ENCODE measurements at places on chromosomes 4 and X. TPM values are rescaled to one million over a fixed set of nuclear protein-coding genes. Genes with fewer than 3 reads are reported as not detected.

- no peak for DNase-seq
- H3K4me1 ChIP-seq, result no peaks in the 10 kb centered on the region
- no peak overlapping the region for H3K27ac ChIP-seq
- peaks cover 11% of the 10 kb centered on the region for H3K36me3 ChIP-seq
- no peaks in the 10 kb centered on the region for H3K27me3 ChIP-seq
Measured at GRCh38 chr4:101031971-101032370, 315.4 kb downstream of the PPP3CA start.

GRCh38 chr4:47334652-47335051 lies 128.8 kb downstream of the COMMD8 start:
- no peaks in the 10 kb centered on the region for H3K4me1 ChIP-seq
- no peaks in the 10 kb centered on the region for H3K36me3 ChIP-seq
- no peak for DNase-seq
- H3K4me3 ChIP-seq, result no peak overlapping the region

DNA sequence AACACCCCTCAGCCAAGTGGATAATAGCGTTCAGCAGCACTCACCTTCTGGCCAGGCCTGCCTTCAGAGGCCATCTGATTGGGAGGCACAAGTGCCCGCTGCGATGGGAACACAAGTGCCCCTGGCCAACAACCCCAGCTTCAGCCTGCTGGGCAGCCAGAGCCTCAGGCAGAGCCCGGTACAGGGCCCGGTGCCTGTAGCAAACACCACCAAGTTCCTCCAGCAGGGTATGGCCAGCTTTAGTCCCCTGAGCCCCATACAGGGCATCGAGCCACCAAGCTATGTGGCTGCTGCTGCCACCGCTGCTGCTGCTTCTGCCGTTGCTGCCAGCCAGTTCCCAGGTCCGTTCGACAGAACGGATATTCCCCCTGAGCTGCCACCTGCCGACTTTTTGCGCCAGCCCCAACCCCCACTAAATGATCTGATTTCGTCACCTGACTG lies 55.9 kb upstream of the MTM1 start:
- H3K27ac ChIP-seq, result peak overlapping the region; percentile 55
- H3K4me3 ChIP-seq, result no peak overlapping the region
- no peak for DNase-seq
- H3K27me3 ChIP-seq, result no peaks in the 10 kb centered on the region

DNA sequence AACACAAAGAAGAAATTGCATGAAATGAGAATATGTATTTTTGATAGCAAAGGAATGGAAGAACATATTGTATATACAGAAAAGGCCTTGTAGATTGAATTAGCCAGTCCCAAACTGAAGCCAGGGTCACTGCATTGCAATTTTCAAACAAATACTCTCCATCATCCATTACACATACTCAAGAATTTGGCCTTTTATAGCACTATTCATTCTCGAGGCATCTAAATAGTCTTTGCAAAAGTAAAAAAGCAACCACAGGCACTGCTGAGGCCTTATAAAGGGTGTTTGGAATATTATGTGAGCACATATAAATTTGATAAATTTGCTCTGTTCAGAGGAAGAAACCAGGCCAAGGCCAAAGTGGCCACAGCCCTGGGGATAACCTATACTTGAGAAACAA lies 123.0 kb downstream of the ZNF827 start:
- no peak overlapping the region for H3K27ac ChIP-seq
- H3K4me3 ChIP-seq, result no peak overlapping the region
- H3K4me1 ChIP-seq, result peaks cover 22% of the 10 kb centered on the region
- H3K36me3 ChIP-seq, result no peaks in the 10 kb centered on the region
- H3K27me3 ChIP-seq, result no peaks in the 10 kb centered on the region

DNA sequence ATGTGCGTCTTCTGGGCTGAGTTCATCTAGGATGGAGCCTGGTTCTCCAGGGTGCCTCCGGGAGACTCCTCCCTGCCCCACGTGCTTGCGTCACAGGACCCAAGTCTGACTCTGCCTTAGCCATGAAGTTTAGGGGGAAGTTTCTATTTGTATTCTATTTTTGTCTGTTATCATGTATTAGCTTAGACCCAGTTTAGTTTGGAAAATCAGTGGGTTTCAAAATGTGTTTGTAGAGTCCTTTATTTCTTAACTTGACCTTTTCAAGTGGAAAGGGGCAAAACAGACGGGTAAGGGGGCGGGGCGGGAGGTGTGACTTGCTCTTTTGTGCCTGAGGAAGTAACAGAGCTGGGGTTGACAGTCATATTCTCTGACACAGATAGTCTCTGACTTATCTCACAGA lies 86.0 kb downstream of the HTT start:
- no peaks in the 10 kb centered on the region for H3K4me1 ChIP-seq
- no peak overlapping the region for H3K4me3 ChIP-seq
- peaks cover 70% of the 10 kb centered on the region for H3K36me3 ChIP-seq
- no peak overlapping the region for H3K27ac ChIP-seq
- no peaks in the 10 kb centered on the region for H3K27me3 ChIP-seq

- peaks cover 8% of the 10 kb centered on the region for H3K4me1 ChIP-seq
- H3K27ac ChIP-seq, result no peak overlapping the region
- H3K4me3 ChIP-seq, result no peak overlapping the region
- H3K36me3 ChIP-seq, result no peaks in the 10 kb centered on the region
- H3K27me3 ChIP-seq, result no peaks in the 10 kb centered on the region
Measured at GRCh38 chr4:26842911-26843310, 17.7 kb upstream of the STIM2 start.

GRCh38 chrX:42098900-42099299 lies 175.5 kb upstream of the CASK start:
- H3K4me3 ChIP-seq, result no peak overlapping the region
- no peak for DNase-seq
- H3K36me3 ChIP-seq, result no peaks in the 10 kb centered on the region
- H3K4me1 ChIP-seq, result no peaks in the 10 kb centered on the region
- no peaks in the 10 kb centered on the region for H3K27me3 ChIP-seq

DNA sequence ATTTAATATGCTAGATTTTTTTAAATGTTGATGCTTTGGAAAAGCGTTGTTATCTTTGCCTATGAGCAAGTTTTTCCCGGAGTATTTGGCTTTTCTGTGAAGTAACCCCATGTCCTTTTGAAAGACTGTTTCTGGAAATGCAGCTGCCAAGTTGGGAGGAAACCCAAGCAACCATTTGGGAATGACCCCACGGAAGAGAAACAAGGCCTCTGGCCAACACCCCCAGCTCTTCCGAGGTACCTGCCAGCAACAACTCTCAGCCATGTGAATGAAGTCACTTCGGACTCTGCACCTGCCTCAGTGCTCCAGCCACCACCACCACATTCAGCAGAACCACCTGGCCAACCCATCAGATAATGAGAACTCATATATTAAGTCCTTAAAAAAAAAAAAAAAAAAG lies 36.2 kb upstream of the DHRSX start:
- no peaks in the 10 kb centered on the region for H3K27me3 ChIP-seq
- no peak overlapping the region for H3K27ac ChIP-seq
- H3K4me3 ChIP-seq, result no peak overlapping the region
- no peaks in the 10 kb centered on the region for H3K36me3 ChIP-seq
- no peak for DNase-seq
- H3K4me1 ChIP-seq, result no peaks in the 10 kb centered on the region

DNA sequence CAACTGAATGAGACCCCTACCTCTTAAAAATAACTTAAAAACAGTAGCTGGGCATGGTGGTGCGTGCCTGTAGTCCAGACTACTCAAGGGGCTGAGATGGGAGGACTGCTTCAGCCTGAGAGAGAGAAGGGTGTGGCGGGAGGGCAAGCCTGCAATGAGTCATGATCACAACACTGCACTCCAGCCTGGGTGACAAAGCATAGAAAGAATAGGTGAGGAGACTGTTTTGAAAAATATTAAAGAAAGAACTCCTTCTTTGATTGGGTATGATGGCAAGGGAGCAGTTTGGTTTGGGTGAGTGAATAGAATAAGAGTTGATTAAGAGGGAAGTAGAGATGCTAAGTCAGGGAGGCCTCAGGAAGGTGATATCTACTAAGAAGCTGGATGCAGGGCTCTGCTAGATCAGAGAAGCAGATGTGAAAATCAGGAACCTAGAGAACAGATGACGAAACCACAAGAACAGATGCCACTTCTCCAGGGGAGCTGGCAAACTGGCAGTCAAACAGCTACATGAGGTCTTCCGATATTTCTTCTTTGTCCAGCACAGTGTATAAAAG lies 318.6 kb downstream of the OPHN1 start:
- peaks cover 10% of the 10 kb centered on the region for H3K27me3 ChIP-seq
- H3K27ac ChIP-seq, result no peak overlapping the region
- DNase-seq, result no peak
- H3K4me3 ChIP-seq, result no peak overlapping the region

DNA sequence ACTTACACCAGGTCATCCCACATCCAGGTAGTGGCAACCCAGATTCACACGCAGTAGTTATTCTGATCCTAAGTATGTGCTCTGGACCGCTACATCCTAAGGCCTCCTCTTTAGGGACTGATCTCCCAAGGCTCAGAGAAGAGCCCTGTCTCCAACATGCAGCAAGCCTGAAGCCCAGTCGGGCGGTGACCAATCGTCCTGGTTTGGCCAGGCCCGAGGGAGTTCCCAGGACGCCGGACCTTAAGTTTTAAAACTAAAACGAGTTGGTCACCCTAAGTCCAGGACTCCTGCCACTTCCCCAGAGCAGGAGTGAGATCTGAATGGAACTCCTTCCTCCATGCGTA lies 385 bp downstream of the LYAR start:
- no peaks in the 10 kb centered on the region for H3K27me3 ChIP-seq
- no peak for DNase-seq
- H3K4me3 ChIP-seq, result peak overlapping the region; percentile 93
- H3K27ac ChIP-seq, result peak overlapping the region; percentile 91

DNA sequence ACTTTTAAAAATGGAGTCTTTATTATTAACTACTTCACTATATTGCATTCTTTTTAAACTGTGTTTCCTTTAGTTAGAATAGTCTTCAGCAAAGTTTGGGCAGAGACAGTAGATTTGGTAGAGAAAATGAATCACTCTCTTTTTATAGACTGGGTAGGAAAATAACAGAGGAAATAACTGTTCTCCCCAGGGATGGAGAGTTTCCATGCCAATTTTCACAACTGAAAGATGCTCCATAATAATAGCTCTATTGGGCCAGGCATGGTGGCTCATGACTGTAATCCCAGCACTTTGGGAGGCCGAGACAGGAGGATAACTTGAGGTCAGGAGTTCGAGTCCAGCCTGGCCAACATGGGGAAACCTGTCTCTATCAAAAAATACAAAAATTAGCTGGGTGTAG lies 13.1 kb downstream of the HSD17B13 start:
- H3K4me1 ChIP-seq, result no peaks in the 10 kb centered on the region
- no peak overlapping the region for H3K27ac ChIP-seq
- H3K27me3 ChIP-seq, result no peaks in the 10 kb centered on the region

DNA sequence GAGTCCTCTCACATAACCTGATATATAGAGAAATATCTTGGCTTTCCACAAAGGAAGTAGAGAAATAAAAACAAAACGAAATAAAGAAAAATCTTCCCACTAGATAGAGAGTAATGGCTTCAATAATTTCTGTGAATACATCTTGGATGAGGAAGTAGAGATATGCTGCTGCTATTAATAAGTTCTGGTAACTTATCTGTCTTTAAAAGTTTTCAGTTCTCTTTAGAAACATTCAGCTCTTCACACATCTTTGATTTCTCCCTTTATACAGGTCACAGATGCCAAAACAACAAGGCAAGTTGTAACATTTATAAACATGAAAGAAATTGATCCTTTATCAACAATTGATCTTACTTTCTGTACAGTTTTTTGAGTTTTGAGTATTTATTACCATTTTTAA lies 615.8 kb downstream of the TRAM1L1 start:
- H3K27me3 ChIP-seq, result no peaks in the 10 kb centered on the region
- no peak for DNase-seq
- no peak overlapping the region for H3K27ac ChIP-seq

DNA sequence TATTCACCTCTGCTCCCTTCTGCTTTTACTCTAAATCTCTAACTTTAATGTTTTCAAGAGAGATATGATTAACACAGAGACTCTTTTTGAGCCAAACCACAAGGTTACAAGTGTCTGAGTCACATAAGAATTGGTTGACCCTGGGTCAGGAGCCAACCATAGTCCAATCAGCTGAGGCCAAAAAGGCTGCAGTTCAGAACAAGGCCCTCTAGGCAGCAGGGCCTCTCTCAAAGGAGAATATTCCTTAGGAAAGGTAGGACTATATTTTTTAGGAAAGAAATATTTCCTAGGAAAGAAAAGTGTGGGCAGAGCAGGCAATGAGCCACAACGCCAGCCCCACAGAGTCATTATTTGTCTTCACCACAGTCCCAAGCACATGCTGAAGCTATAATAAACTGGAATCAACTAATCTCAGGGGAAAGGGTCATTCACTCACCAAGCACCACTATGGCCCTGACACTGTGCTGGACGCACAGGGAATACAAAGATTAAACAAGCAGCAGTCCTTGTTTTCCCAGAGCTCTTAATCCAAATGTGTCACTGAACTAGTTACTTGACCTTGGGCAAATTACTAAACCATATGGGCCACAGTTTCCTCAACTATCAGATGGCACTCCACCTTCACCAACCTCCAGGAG lies 2.2 kb downstream of the ATP8A1 start:
- H3K4me1 ChIP-seq, result peaks cover 46% of the 10 kb centered on the region
- peak overlapping the region; percentile 88 for H3K4me3 ChIP-seq
- peak; percentile 19 for DNase-seq
- no peaks in the 10 kb centered on the region for H3K36me3 ChIP-seq

GRCh38 chrX:130857207-130857606 lies 45.8 kb downstream of the ENOX2 start:
- H3K4me1 ChIP-seq, result no peaks in the 10 kb centered on the region
- H3K4me3 ChIP-seq, result no peak overlapping the region
- no peaks in the 10 kb centered on the region for H3K27me3 ChIP-seq
- no peak for DNase-seq
- no peak overlapping the region for H3K27ac ChIP-seq

DNA sequence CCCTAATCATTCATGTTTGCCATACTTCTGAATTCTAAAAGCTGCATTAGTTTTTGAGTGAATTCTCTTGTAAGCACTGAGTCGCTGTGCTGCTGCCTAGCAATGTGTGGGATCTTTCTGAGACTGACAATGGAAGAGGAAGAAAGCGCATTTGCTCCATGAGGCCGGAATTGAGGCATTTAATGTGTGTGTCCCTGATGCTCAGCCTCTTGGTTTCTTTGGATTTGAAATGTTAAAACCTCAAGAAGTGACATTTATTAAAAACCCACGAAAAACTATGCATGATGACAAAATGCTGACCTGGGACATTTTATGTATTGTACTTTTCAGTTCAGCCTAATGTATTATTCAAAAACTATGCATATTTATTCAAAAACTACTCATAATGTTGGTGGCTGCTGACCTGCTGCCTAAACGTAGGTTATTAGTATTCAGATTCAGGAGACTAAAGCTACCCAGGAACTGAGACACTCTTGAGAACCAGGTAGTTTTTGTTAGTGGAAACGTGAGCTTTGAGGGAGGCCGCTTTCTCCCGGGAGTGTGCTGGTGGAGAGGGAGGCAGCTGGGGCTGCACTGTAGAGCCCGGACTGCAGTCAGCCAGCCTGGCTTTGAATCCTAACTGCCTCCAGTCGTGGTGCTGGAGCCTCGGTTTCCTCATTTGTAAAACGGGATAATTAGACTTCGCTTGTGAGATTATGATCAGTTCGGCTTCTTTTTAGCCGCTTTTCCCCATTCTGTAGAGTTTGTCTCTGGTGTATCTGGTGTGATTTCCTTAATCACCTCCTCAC lies 11.3 kb downstream of the RGS12 start:
- no peak overlapping the region for H3K27ac ChIP-seq
- no peaks in the 10 kb centered on the region for H3K27me3 ChIP-seq
- DNase-seq, result no peak
- H3K4me3 ChIP-seq, result no peak overlapping the region

The POU4F2 gene
- total RNA-seq, result not detected

The GLRB gene
- 3.6 TPM for total RNA-seq

The ANK2 gene
- 85.5 TPM for total RNA-seq

The FAM9C gene
- 0.04 TPM for total RNA-seq

The PDGFRA gene
- 23.4 TPM for total RNA-seq

The CT83 gene
- total RNA-seq, result not detected

The HPSE gene
- 0.64 TPM for total RNA-seq

The MID1 gene
- 1.3 TPM for total RNA-seq

The CXCL3 gene
- 2.4 TPM for total RNA-seq

The P2RY4 gene
- total RNA-seq, result not detected

The GSX2 gene
- not detected for total RNA-seq

The PROM1 gene
- total RNA-seq, result 0.96 TPM
